ENCODE measurements at places on chromosomes 11 and 22.

DNA sequence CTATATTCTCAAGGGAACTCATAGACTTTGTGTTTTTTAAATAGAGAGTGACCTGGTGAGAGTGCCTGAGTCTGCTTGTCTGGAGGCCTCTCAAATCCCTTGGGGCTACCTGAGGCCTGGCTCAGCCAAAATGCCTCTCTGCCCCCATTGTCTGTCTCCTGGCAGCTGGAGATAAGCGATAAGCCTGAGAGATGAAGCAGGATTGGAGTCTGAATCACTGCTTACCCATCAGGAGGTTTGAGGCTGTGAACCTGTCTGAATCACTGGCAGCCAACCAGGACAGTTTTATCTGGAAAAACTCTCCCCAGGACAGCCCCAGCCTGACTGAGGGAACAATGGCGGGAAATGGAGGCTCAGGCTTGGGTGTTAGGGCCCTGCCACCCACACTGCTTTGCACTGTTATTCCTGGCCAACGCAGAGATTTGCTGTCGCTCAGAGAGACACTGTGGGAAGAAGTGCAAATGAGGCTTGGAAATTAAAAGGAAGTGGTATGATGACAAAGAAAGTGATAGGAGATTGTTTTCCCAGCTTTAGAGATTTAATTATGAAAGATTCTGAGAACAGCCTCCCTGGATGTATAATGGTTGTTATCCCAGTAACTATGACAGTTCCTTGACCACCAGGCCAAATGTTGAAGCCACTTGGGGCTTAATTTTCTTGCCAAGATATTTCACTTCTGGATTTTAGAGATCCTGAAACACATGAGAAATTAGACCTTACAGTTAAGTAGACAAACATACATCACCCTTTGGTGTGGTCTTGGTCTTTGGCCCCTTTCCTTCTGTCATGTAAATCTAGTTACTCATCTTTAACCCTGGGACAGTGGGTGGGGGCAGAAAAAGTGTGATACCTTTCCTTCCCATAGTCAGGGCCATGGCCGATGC lies 102.1 kb downstream of the RASSF10 start:
- no peak for DNase-seq

GRCh38 chr22:20970939-20971657 lies 4.0 kb downstream of the AIFM3 start:
- no peak for DNase-seq

DNA sequence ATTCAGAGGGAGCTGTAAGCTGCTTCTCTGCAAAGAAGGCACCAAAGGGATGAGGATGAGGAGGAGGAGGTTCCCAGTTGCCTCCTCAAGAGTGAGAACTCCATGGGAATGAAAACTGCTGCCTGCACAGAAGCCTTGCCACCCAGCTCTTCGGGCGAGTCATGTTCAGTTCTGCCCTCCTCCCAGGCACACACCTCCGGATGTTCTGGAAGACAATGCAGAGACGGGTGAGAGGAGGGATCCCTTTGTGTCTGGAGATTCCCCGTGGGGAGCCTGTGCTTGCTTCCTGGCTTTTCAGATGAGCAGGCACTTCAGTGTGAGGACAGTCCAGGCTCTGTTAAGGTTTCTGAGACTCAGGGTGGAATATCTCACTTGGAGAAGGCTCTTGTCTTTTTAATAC lies 295.6 kb downstream of the DDX10 start:
- DNase-seq = no peak

GRCh38 chr11:36777311-36777710 lies 179.3 kb upstream of the RAG2 start:
- no peak for DNase-seq

DNA sequence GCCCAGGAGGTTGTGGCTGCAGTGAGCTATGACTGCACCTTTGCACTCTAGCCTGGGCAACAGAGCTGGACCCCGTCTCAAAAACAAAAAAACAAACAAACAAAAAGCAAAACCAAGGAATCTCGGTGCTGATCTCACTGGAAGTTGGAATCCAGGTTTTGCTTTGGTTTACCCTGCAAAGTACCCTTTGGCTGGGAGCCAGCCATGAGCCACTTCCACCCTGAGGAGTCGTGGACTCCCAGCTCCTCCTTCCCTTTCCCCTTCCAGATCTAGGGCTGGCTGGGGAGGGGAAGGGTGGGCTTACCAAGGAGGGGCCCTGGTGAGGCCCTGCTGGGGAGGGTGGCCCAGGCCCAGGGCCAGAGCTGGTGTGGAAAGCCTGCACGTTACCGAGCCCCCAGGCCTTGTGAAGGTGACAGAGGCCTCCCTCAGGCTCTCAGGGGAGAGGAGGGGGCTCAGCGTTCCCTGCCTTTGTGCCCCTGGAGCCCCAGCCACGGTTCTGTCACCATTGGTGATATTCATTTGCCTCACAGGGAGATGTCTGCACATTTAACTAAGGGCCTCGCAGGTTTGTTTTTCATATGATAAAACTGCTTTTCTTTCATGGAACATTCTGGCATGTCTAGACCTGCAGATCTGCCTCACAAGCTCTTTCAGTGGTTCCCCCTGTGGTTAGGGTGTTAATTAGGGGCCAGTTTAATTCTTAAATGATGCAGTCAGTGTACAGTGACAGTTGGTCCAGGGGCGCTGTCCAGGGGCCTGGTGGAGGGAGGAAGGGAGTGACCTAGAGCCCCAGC lies 29.0 kb downstream of the FBLN1 start:
- no peak for DNase-seq

DNA sequence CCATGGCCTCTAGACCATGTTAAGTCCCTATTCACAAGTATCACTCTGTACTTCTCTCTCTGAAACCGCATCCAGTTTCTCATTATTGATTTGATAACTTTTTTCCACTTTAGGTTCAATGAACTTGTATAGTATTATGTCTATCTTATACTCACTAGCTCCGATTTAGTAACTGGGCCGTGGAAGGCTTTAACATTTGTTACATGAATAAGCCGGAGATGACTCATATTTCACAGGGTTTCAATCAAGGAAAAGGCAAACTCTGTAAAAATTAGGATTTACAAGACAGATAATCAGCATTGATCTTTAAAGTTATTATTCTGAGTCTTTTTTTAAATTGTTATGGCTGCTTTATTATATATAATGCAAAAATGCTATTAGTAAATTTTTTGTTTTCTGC lies 662.2 kb upstream of the CNTN5 start:
- no peak for DNase-seq

GRCh38 chr11:15342163-15342562 lies 227.4 kb downstream of the INSC start:
- DNase-seq = no peak

Measured in mesenteric fat pad (tissue), 1 donor.